ENCODE measurements at places on chromosomes 12 and 14.

- no peak for DNase-seq
Observed at GRCh38 chr14:77268989-77269600, 1.9 kb downstream of the NGB start.

- no peak for DNase-seq
Observed at GRCh38 chr14:91089958-91090535, 23.8 kb upstream of the DGLUCY start.

DNA sequence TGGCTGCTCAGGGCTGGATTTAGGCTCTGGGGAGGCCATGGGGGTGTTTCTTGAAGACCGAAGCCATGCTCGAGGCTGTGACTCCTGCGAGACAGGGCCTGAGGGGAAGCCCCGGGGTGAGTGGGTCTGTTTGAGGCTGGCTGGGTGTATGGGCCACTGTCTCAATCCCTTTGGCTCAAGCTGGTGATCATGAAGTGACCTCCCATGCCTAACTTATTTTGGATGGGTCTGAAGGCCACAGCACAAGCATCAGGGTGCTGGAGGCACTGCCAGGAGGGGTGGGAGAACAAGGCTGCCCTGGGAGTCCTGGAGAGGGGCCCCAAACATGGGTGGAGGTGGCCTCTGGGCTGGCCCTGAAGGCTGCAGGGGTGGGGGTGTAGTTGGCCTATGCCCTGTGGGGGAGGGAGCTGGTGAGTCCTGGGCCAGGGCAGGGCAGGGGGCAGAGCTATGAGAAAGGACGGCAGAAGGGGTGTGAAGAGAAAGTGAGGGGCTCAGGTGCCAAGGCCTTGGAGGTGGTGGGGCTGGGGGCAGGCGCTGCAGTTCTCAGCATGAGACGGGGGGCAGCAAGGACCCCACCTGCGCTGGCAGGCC, 100.9 kb downstream of the KIF26A start:
- no peak for DNase-seq

GRCh38 chr12:60830381-60830780, 1234.6 kb downstream of the SLC16A7 start:
- no peak for DNase-seq

- no peak for DNase-seq
Observed at GRCh38 chr14:100589760-100590469, 2.7 kb upstream of the BEGAIN start.

GRCh38 chr12:53347905-53348304, 11.8 kb upstream of the SP7 start:
- no peak for DNase-seq

DNA sequence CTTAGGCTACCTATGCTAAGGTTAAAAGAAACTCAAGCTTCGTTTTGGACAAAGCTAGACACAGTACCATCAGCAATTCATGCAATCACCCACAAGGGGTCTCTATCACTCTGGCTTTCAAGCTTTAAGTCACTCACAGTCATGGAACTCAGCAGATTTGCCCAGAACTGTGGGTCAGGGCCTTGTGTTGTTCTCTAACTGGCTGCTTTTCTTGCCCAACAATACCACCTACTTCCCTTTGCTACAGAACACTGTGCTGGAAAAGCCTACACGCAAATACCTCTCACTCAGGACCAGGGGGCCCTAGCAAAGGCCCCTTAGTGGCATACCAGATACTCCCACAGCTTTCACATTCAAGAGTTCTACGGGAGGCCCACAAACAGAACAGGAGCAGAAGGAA, 9.1 kb downstream of the NEMP1 start:
- DNase-seq, result no peak
